CD4-positive, alpha-beta memory T cell (primary cell): ENCODE measurements at places on chromosomes 5 and 9. TPM values are rescaled to one million over a fixed set of nuclear protein-coding genes. Genes with fewer than 3 reads are reported as not detected.

DNA sequence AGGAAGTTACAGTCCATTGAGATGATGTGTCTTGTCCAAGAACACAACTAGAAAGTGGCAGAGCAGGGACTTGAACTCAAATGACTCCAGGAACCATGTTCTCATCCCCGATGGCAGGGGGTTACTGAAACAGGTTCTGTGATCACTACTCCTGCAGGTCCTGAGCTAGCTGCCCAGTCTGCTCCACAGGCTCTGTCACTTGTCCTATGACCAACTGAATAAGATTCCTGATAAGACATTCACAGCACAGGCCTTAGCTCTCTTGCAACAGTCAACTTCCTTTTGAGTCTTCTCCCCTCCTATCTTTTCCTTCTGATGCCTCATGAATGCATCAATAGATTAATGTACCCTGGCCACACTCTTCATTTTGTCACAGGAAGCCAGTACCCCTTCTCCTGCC is 109.2 kb downstream of the SH3TC2 start:
- H3K4me1 ChIP-seq = no peaks in the 10 kb centered on the region
- H3K4me3 ChIP-seq = no peak overlapping the region
- no peaks in the 10 kb centered on the region for H3K27me3 ChIP-seq
- H3K27ac ChIP-seq = no peak overlapping the region
- DNase-seq = no peak

DNA sequence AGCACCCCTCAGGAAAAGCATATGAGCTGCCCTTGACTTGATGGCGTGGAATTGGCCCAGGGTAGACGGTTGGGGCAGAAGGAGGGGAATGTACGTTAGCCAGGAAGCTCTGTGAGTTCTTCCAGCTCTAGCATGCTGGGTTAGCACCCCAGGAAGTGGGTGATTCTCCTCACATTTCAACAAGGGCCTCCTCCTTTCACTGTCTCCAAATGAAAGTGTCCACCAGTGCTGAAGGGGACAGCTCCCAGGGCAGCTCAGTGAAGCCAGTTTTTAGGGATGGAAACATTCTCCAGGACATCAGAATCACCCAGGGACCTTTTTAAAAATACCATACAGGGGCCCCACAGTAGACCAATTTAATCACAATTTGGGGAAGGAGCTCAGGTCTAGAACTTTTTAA is 17.2 kb upstream of the AFAP1L1 start:
- H3K4me1 ChIP-seq = no peaks in the 10 kb centered on the region
- no peaks in the 10 kb centered on the region for H3K27me3 ChIP-seq
- H3K27ac ChIP-seq = no peak overlapping the region
- DNase-seq = no peak
- H3K4me3 ChIP-seq = no peak overlapping the region

- H3K27ac ChIP-seq = no peak overlapping the region
- no peaks in the 10 kb centered on the region for H3K36me3 ChIP-seq
- peaks cover 12% of the 10 kb centered on the region for H3K4me1 ChIP-seq
- no peaks in the 10 kb centered on the region for H3K27me3 ChIP-seq
These were observed 619 bp upstream of the APC start for GRCh38 chr5:112737070-112737462.

GRCh38 chr5:14316471-14316870 is 173.3 kb downstream of the TRIO start:
- H3K4me1 ChIP-seq = no peaks in the 10 kb centered on the region
- no peaks in the 10 kb centered on the region for H3K27me3 ChIP-seq
- H3K27ac ChIP-seq = no peak overlapping the region
- no peak for DNase-seq
- no peaks in the 10 kb centered on the region for H3K36me3 ChIP-seq

DNA sequence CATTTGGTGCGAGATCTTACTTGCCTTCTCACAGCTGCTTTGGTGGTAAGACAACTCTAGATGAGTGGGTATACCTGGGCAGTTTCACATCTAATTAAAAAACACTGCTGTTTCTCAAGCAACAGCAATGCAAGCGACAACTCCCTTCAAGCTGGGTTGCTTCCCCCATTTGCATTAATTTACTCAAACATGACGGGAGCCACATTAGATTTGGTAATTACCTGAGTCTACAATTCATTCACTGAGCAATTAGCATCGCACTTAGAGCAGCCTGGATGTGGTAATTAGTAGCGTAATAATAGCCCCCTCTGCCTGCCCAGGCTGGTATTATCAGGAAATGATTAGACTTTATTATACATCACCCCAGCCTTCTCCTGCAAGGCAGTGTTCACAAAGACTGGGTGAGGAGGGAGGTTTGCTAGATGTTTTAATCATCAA is 73.4 kb downstream of the FBXO38 start:
- peak; percentile 12 for DNase-seq
- no peaks in the 10 kb centered on the region for H3K4me1 ChIP-seq
- peaks cover 5% of the 10 kb centered on the region for H3K27me3 ChIP-seq
- H3K4me3 ChIP-seq = no peak overlapping the region
- H3K27ac ChIP-seq = no peak overlapping the region

GRCh38 chr5:157917491-157917890 is 58.5 kb upstream of the CLINT1 start:
- no peak for DNase-seq
- no peaks in the 10 kb centered on the region for H3K27me3 ChIP-seq
- H3K27ac ChIP-seq = no peak overlapping the region
- H3K36me3 ChIP-seq = no peaks in the 10 kb centered on the region
- no peak overlapping the region for H3K4me3 ChIP-seq

GRCh38 chr5:80248378-80248777 is 7.5 kb downstream of the SERINC5 start:
- DNase-seq = no peak
- H3K4me1 ChIP-seq = peaks cover 84% of the 10 kb centered on the region

DNA sequence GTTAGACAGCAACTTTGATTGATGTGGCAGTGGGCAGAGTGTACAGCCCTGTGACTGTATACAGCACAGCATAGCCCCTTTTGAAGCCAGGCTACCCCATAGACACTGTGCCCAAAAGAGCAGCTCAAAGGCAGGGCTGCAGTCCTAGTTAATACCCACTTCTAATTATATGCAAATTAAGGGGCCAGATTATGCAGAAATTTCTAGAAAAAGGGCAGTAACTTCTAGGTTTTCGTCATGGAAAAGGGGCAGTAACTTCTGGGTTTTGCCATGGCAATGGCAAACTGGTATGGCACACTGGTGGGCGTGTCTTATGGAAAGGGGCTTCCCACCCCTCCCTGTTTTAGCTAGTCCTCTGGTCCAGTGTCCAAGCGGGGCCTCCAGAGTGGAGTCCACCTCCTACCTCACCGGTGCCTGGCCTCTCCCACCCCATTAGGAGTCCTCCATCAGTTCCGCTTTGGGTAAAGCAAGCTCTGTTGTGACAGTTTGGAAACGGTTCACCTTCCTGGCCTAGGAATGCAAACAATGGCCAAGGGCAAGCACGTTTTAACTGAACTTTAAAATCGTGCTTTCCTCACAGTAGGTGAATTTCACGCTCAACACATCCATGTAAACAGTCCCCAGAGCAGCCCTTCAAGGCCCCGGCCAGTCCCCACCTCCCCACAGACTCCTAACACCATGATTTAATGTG is 5.6 kb downstream of the ADAMTS13 start:
- peak overlapping the region; percentile 32 for H3K4me3 ChIP-seq
- DNase-seq = no peak
- no peaks in the 10 kb centered on the region for H3K36me3 ChIP-seq
- peaks cover 6% of the 10 kb centered on the region for H3K27me3 ChIP-seq
- H3K4me1 ChIP-seq = no peaks in the 10 kb centered on the region

NR2F1 gene
- total RNA-seq = not detected

CYLC2 gene
- total RNA-seq = not detected

PCAT7 gene
- total RNA-seq = not detected

MYOT gene
- not detected for total RNA-seq

KCNV2 gene
- total RNA-seq = not detected

TMEM252 gene
- not detected for total RNA-seq
